ENCODE measurements at places on chromosomes 7 and 10.

- DNase-seq = no peak
Measured at GRCh38 chr10:48926255-48926654, 13.4 kb downstream of the LRRC18 start.

DNA sequence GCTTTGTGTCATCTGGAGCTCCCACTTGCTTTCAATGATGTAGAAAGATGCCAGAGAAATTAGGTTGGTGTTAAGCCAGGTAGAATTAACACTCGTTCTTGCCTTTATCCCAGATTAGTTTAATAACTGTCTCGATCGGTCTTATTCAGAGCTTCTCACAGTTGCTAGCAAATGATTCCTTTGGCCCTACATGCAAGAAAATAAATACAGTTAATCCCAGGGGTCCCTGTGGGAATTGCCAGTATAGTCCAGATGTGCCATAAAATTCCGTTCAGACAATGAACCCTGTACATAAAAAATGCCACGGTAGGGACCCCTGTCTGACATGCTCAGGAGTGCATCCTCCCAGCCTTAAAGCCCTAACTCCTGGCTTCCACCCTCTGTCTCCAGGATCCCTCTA is 207.5 kb downstream of the ARHGAP12 start:
- no peak for DNase-seq

- DNase-seq = no peak
Measured at GRCh38 chr10:60175441-60175971, 214.2 kb downstream of the ANK3 start.

DNA sequence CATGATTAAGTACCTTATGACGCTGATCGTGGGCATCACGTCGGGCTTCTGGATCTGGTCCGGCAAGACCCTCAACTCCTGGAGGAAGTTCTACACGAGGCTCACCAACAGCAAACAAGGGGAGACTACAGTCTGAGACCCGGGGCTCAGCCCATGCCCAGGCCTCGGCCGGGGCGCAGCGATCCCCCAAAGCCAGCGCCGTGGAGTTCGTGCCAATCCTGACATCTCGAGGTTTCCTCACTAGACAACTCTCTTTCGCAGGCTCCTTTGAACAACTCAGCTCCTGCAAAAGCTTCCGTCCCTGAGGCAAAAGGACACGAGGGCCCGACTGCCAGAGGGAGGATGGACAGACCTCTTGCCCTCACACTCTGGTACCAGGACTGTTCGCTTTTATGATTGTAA is 2.5 kb downstream of the FZD1 start:
- no peak for DNase-seq

- no peak for DNase-seq
Measured at GRCh38 chr7:22601408-22601807, 101.4 kb upstream of the STEAP1B start.

DNA sequence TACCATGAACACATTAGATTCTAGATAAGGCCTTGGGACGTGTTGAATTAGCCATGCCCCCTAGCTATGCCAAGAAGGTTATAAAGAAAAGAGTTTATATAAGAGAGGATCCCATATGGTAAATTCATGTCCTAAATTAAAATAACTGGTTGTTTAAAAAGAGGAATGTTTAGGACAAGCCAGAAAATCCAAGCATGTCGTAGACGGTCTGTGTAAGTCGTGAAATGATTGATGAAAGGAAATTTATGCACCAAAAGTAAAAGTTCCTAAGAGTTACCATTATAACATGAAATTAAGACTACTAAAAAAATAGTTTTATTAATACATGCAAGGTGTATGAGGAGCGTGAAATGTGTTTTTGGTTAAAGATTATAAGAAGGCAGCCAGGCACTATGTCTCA is 624.9 kb downstream of the ARL4A start:
- no peak for DNase-seq

- DNase-seq = no peak
Measured at GRCh38 chr10:18684416-18684815, 25.2 kb downstream of the ARL5B start.

DNA sequence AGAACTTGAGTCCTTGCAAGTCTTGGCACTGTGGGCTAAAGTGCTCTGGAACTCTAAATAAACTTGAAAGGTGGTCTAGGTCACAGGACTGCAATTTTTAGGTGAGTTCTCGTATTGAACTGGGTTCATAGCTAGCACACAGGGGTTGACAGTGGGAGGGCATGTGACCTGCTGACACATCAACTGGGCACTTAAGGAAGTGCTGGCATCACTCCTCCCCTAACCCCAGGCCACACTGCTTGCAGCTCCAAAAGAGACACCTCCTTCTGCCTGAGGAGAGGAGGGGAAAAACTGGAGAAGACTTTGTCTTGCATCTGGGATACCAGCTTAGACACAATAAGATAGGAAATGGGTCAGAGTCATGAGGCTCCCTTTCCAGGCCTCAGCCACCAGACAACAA is 38.0 kb upstream of the AASS start:
- no peak for DNase-seq

GRCh38 chr10:75883081-75884072 is 452.0 kb downstream of the LRMDA start:
- DNase-seq = no peak

Measured in stimulated activated naive B cell treated with anti-CD40 and anti-IgM and Interleukin-4, amounts not matched to agents 10 μg/mL and 1 μg/mL and 100 μg/mL, for 72 hours (primary cell).